ENCODE measurements at places on chromosomes 12 and 14.

- DNase-seq, result no peak
Observed at GRCh38 chr12:126952096-126953007, 1314.6 kb upstream of the TMEM132C start.

- DNase-seq, result no peak
Observed at GRCh38 chr14:75845136-75845804, 136.5 kb downstream of the TGFB3 start.

DNA sequence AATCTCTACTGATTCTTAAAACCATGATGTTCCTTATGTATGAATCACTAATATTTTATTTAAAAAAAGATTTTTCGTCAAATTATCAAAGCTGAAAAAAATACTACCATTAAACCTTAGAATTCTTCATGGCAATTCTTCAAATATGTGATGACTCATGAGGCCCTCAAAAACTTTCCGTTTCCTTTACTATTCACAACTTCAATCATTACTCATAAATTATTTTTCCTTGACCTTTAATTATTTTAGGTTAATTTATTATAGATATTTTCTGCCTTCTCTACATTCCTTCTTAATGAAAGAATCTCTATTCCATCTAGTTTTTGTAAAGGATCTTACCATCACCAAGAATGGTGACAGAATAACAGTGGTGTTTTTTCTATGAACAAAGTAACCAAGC is 162.1 kb upstream of the SOX5 start:
- no peak for DNase-seq

DNA sequence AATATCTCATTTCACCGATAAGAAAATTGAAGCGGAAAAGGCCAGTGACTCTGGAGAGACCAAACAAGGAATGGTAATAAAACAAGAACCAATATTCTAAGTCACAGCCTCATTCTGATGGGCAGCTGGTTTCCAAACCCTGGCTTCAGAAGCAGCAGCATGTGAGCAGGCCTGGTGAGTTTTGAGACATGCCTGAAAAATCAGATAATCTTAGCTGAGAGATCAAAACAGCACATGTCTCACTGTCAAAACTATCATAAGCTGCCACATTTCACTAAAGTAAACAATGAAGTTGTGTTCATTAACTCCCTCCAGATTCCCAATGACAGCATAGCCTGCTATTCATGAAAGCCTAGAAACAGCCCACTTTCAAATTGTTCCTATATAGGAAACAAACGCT is 36.5 kb downstream of the CIT start:
- no peak for DNase-seq

GRCh38 chr14:37027188-37027824 is 145.1 kb downstream of the SLC25A21 start:
- no peak for DNase-seq

GRCh38 chr14:91727121-91727520 is 4.8 kb downstream of the CATSPERB start:
- no peak for DNase-seq

GRCh38 chr12:110079477-110080400 is 31.4 kb upstream of the C12orf76 start:
- DNase-seq, result peak; percentile 47

- no peak for DNase-seq
Observed at GRCh38 chr14:94346841-94347240, 23.7 kb upstream of the SERPINA6 start.

DNA sequence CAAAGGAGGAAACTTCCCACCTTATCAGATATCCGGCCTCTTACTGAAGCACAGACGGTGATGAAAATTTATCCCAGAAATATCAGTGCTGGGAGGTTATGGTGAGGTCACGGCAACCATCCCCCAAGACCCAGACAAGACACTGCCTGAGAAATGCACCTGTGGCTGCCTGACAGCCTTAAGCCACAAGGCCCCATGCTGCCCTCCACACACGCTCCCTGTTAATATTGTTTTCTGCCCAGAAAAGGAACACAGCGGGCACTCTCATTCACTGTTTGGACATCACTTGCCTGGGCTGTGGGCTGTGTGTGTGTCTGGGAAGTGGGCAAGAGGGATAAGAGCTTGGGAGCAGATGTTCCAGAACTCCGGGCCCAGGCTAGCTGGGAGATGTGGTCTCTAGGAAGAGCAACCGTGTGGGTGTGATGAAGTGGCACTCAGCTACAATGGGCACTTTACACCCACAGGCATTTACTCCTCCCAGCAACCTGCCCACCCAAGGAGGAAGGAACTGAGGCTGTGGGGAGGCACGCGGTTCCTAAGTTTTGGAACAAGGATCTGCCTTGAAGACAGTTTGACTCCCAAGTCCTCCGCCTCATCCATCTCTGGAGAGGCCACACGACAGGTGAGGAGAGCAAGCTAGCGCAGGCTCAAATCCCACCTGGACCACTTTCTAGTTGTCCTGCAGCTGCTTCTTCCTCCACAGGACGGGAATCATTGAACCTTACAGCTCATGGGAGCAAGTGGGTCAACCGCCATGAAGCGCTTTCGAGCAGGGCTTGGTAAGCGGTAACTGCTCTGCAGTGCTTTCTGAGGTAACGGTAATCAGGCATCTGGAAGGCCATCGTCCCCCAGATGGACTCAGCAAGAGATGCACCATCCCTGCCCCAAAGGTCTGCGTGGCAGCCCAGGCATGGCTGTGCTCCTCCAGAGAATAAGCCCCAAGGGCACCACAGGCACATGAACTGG is 91.4 kb downstream of the CHGA start:
- no peak for DNase-seq

DNA sequence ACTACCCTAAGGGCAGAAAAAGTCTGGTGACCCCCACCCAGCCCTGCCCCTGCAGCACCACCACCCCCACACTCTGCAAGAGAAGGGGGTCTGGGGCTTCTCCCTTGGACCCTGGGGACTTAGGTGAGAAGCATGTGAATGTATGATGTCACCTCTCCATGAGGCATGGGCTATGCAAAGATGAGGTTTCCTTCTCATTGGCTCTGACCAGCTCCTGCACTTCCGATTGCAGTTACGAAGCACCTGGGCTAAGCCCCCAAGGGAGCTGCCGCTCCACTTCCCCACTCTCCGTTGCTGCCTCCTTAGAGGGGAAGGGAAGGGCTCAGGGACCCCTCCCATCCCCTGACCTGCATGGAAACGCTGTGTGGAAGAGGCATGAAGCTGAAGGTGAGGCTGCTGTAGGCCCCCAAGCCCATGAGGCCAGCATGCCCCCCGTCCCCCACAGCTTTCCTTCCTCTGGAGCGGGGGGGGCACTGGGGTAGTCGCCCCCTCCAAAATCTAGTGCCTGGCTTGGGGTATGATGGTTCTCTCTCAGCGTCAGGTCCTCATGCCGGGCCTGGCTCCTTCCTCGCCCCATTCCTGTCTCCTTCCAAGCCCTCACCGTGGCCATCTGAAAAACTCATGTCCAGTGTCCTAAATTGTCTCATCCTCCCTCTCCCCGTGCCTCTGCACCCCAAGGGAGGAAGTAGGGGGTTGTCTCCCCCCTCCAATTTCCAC is 5.5 kb upstream of the DDX23 start:
- no peak for DNase-seq

GRCh38 chr12:69321351-69321750 is 26.8 kb upstream of the LYZ start:
- DNase-seq, result no peak

DNA sequence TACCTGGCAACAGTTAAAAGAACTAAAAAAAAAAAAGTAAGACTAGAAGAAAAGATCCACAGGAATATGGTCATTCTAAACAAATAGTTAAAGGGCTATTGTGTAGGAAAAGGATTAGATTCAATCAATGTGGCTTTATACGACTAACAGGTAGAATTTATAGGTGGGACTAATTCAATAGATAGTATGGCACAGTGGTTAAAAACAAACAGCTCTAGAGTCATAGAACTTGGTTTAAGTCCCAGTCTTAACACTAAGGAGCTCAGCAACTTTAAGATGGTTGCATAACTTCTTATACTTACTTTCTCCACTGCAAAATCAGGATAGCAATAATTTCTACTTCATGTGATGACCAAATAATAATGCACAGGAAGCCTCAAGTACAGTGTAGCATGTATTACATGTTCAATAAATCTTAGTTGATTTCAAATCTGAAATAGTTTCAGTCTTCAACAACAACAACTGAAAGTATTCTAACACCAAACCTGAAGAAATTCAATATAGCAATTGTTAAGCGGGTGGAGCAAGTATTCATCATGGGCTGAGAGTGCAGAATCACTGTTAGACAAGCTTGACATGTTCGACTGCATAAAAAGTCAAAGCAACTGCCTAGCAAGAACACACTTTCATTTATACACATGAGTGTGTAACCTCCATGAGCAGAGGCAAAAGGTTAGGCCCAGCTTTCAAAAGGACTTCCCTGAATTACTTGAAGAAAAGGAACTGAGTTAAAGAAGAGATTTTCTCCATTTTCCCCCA is 50.4 kb downstream of the ITPR2 start:
- no peak for DNase-seq

DNA sequence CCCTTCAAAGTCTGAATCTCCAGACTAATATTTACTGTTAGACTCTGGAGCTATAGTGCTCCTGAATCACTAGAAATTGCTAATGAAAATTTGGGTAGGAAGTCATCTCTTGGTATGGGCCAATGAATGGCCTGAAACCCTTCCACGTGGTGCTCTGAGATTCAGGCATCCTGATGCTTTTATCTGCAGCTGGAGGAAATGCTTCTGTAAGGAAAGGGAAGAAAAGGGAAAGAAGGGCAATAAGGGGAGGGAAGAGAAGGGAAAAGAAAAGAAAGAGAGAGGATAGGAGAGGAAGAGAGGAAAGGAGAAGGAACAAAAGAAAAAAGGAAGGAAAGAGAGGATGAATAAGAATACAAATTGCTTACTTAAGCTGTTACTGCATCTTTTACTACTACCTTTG is 182.3 kb downstream of the GRIP1 start:
- no peak for DNase-seq

GRCh38 chr12:79885911-79886490 is 48.9 kb downstream of the PPP1R12A start:
- no peak for DNase-seq

- DNase-seq, result no peak
Observed at GRCh38 chr12:47393403-47393790, 312.4 kb downstream of the RPAP3 start.

- no peak for DNase-seq
Observed at GRCh38 chr12:127381681-127382080, 885.3 kb upstream of the TMEM132C start.

GRCh38 chr12:103677905-103678304 is 90.8 kb downstream of the STAB2 start:
- no peak for DNase-seq

GRCh38 chr14:82067221-82067875 is 533.7 kb upstream of the SEL1L start:
- DNase-seq, result no peak

GRCh38 chr12:43836475-43836989 is 651 bp downstream of the TMEM117 start:
- no peak for DNase-seq

DNA sequence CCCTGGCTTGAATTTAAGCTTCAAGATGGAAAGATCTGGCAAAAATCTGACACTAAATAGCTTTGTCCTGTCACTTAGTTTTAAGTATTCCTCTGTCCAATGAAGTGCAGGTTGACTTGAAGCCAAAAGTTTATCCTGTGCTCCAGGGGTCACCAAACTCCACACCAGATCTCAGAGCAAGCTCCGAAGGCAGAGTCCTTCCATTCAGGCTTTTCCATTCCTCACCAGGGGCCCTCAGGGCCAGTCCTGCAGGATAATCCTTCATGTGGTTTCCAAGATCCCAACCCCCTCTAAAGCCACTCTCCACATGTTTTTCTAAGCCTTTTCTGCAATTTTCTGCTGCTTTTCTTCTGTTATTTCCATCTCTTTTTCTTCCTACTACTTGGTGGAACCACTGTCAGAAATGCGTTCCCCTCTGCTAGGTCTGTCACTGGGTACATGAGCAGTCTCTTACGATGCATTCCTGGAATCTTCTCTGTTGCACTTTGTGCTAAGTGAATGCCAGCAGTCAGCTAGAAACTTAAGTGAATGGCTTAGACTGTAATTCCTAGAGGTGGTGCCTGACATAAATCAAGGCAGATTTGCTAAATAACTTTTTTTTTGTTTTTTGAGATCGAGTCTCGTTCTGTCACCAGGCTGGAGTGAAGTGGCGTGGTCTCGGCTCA is 251.4 kb downstream of the MSRB3 start:
- DNase-seq, result no peak

GRCh38 chr12:12056951-12057350 is 13.8 kb upstream of the BCL2L14 start:
- DNase-seq, result no peak

GRCh38 chr14:30521899-30522736 is 36.8 kb upstream of the G2E3 start:
- DNase-seq, result no peak

DNA sequence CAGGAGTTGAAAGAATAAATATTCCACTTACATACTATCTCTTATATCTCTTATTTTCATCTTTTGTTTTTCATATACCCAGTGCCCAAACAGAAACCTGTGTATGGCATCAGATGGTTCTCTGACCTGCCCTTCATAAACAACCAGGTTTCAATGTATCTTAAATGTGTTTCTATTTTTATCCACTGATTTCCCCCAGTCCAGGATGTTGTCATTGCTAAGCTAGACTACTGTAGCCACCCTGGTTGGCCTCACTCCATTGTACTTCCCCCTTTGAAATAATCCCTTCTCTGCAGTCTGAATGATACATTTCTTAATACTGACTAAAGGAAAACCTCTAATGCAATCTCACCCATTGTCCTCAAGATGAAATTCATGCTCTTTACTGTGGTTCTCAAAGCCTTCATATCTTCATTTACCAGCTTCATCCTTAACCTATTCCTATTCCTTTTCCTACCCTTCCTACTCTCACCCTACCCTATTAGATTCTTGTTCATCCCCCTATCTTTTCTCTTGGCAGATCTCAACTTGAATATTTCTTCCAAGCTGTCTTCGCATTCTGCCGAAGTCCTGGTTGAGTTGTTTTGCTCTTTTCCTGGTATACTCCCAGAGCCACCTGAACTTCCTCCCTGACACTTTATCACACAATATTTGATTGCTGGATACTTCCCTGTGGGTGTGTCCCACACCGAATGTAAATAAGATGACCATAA is 312.4 kb downstream of the FOXG1 start:
- no peak for DNase-seq

- no peak for DNase-seq
Observed at GRCh38 chr12:47194501-47194900, 114.7 kb upstream of the AMIGO2 start.

DNA sequence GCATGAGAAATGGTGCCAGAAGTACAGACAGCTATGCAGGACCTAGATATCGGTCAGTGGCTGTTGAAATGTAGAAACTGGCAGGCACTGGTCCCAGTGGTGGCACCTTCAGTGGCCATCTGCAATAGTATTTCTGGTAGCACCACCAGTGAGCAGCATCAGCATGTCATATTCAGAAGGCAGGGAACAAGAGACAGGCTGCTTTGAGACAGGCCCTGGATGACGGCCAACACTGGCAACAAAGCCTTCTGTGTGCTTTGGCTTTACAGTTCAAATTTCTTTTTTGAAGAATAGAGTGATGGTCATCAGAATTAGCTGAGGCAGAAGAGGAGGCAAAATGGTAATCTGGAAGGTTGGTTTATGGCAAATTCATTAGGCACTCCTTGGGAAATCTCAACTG is 273.4 kb upstream of the SLC16A7 start:
- DNase-seq, result no peak

- DNase-seq, result no peak
Observed at GRCh38 chr12:69642531-69642930, 31.8 kb upstream of the LRRC10 start.
